ENCODE measurements at places on chromosomes 1 and 21.

DNA sequence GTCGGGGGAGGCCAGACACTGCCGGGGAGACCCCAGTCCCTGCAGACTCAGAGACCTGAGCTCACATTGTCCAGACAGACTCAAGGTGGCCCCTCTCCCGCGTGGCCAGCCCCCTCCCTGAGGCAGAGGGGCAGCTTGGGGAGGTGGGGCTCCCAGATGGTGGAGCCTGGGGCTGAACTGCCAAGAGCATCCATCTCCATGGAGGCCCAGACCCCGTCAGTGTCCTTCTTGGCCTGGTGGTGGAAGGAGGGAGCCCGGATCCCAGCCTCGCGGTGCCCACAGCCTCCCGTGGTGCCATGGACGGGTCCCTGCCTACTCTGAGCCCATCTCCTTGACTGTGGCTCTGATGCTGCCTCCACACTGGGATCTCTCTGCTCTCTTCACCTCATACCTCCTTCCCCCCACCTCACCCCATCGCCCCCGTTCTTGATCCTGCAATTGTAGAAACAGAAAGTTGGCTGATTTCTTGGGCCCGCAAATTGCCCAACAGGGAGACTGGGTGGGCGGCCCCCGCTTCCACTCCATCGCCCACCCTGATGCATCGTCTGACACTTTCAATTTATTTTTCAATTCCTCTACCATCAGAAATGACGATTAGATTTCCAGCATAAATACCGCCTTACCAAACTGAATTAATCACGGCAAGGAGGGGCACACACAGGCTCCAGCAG, 348.9 kb downstream of the MATN1 start:
- no peak for DNase-seq

DNA sequence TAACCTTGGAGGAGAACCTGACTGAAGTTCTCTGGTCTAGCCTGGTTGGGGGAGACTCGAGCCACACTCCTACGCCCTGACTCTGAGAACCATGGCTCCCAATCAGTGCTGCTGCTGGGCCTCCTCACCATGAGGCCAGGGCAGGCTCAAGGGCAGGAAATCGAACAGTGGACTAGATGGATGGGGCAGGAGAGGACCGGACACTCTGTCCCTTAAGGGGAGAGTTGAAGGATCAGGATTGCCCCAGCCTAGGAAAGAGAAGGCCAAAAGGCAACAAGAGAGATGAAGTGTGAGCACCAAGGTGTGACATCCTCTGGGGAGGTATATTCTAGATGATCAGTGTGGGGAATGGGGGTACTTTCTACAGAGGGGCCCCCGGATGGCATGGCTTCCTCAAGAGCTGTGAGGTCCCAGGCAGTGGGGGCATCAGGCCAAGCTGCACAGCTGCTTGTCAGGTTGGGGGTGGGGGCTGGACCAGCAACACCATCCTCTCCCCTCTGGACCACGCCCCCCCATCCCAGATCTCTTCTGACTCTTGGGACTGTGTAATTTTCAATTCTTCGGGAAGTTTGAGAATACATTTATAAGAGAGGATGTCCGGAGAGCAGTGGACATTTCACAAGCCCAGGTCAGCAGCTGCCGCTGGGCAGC, 34.0 kb downstream of the MX1 start:
- no peak for DNase-seq

DNA sequence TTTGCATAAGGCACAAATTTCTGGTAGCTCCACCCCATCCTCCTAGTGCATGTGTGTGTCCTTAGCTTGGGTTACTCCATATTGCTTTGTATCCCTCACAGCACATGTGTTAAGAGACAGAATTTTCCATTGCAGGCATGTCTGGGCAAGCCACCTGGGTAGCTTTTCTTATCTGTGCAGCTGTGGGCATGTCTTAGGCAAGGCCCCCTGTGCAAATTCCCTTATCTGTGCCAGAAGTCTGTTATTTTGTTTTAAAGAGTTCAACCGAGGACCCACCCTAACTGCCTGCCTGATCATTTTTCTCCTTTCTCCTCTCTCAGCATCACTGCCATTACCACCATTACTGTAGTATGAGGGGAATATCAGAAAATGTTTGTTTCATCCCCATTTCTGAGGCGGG, 131.9 kb downstream of the CYYR1 start:
- DNase-seq, result no peak

GRCh38 chr1:117695796-117696490, 90.1 kb downstream of the TENT5C start:
- no peak for DNase-seq

- no peak for DNase-seq
These were observed 11.5 kb upstream of the C1orf105 start for GRCh38 chr1:172408958-172409357.

DNA sequence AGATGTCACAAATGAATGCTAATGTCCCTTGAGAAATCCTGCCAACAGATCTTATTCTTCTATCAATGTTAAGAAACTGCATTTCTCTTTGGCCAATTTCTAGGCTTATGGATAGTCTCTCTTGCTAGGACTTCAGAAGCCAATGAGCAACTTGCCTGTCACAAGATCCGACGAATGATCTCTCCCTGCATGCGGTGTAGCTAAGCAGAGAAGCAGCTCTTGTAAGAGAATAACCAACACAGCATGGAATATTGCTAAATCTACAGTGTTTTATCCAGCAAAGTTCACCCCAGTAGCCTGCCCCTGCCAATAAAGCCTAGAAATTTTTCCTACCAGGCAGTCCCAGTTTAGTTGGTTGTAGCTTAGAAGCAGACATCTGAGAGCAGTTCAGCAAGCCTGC, 2.1 kb upstream of the SLC44A5 start:
- DNase-seq, result no peak

- no peak for DNase-seq
These were observed 18.9 kb upstream of the NKAIN1 start for GRCh38 chr1:31258581-31258980.

DNA sequence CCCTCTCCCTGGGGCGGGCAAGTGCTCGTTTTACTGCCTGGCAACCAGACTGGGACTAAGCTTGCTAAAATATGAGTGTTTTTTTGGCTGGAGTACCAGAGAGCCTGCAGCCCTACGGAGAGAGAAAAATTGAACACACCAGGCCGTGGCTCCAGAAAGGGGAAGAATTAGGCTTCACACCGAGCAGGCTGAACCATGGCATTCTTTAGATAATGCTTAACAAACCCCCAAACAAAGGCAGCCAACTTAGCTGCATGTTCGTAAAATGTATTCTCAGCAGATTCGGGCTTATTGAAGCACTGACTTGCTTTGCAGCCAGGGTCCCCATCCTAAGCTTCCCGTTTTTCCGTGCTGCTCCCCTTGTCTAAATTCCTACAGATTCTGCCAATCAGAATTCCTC, 76.6 kb downstream of the LMX1A start:
- no peak for DNase-seq
